ENCODE measurements at places on chromosomes 12 and 14.

DNA sequence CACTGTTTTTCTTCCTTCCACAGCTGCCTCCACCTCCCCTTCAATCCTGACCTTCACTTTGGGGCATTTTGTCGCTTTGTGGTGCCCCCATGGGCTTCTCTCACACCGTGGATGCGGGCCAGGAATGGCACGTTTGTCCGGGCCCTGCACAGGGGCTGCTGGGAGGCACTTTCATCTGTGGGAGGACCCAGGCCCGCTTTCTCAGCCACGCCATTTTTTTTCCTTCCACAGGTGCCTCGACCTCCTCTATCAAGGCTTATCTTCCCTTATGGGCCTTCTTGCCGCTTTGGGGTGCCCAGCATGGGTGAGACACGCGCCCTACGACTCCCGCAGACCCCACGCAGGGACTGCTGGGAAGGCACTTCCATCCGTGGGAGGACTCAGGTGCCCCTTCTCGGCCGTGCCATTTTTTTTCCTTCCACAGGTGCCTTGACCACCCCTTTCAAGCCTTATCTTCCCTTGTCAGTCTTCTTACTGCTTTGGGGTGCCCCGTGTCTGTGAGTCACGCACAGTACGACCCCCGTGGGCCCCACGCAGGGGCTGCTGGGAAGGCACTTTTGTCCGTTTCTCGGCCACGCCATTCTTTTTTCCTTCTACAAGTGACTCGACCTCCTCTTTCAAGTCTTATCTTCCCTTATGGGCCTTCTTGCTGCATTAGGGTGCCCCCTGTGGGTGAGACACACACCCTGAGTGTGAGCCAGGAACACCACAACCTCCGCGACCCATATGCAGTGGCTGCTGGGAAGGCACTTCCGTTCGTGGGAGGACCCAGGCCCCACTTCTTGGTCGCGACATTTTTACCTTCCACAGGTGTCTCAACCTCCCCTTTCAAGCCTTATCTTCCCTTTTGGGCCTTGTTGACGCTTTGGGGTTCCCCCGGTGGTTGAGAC, 270.7 kb downstream of the ALG10 start:
- no peak for DNase-seq

DNA sequence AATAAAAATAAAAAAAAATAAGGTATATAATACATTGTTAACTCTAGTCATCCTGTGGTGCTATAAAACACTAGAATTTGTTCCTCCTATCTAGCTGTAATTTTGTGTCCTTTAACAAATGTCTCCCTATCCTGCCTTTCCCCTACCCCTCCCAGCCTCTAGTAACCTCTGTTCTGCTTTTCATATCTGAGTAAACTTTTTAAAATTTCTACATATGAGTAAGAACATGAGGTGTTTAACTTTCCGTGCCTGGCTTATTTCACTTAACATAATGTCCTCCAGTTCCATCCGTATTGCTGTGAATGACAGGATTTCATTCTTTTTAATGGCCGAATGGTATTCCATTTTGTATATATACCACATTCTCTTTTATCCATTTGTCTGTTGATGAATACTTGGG, 71.3 kb upstream of the GNG2 start:
- no peak for DNase-seq

GRCh38 chr12:68240079-68240478, 13.3 kb downstream of the IL22 start:
- DNase-seq, result no peak

DNA sequence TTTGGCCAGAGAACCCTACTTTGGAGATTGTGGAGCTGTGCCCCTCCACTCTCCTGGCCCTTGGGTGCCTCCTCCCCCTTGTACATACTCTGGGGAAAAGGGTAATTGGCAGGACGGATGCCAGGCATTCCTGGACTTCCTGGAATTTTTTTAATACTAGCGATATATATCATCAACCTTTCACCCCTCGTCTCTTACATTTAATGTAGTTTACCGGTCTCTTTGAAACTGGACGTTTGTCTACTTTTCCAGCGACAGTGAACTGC, 767 bp upstream of the CRY1 start:
- DNase-seq, result no peak

DNA sequence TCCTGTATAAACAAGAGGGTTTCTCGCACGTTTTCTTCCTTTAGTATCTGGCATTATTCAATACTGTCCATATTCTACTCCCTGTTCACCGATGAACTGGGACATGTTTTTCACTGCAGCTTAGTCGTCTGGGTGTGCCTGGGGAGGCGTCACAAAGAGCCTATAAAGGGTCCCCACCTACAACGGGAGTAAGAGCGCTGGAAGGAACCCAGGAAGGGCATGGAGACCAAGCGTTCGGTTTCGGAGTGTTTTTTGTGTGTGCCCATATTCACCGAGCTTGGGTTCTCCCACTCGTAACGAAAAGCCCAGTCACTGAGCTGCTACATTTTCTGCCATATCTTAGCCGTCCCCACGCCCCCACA, 592 bp upstream of the USP15 start:
- DNase-seq, result no peak

DNA sequence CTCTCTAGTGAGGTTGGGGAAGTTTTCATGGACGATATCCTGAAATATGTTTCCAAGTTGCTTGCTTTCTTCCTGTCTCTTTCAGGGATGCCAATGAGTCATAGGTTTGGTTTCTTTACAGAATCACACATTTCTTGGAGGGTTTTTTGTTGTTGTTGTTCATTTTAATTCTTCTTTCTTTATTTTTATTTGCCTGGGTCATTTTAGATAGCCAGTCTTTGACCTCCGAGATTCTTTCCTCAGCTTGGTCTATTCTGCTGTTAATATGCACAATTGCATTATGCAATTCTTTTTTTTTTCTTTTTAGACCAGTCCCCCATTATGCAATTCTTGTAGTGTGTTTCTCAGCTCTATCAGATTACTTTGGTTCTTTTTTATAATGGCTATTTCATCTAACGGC, 338.9 kb downstream of the AEBP2 start:
- DNase-seq, result no peak

GRCh38 chr14:52059649-52060048, 9.2 kb downstream of the NID2 start:
- no peak for DNase-seq
